ENCODE measurements at places on chromosomes 5 and 9.

- DNase-seq, result no peak
These were observed 11.5 kb downstream of the GABRA6 start for GRCh38 chr5:161697001-161697400.

DNA sequence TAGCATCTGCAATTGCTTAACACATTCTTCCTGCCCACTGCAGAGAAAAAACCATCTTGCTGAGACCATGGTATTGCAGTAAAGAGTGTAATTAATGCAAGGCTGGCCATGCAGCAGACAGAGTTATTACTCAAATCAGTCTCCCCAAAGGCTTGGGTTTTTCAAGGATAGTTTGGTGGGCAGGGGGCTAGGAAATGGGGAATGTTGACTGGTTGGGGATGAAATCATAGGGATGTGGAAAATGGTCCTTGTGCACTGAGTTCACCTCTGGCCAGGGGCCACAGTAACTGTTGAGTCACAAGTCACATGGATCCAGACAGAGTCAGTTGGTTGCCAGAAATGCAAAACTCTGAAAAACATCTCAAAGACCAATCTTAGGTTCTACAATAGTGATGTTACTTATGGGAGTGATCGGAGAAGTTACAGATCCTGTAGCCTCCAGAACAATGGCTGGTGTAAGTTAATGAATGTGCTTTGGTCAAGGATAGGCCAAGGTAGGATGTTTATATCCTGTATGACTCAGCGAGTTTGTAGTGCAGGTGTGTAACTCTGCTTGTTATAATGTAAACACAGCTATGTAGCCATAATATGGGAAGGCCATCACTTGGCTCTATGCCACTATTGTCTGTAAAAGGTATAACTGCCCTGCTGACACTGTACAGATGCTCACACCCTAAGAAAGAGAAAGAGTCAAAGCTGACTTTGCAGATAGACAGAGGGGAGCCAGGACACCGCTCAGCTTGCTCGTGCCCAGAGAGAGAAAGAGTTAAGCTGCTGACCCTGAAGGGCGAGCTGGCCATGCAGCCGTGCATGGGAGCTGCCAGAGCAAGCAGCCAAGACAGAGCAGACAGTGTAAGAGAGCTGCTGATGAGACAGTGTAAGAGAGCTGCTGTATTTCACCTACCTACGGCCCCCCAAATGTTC lies 27.2 kb downstream of the C9orf152 start:
- DNase-seq, result no peak

- no peak for DNase-seq
These were observed 158.7 kb upstream of the TUT7 start for GRCh38 chr9:86512929-86513328.

GRCh38 chr5:177142778-177143177 lies 9.2 kb downstream of the NSD1 start:
- DNase-seq, result no peak

DNA sequence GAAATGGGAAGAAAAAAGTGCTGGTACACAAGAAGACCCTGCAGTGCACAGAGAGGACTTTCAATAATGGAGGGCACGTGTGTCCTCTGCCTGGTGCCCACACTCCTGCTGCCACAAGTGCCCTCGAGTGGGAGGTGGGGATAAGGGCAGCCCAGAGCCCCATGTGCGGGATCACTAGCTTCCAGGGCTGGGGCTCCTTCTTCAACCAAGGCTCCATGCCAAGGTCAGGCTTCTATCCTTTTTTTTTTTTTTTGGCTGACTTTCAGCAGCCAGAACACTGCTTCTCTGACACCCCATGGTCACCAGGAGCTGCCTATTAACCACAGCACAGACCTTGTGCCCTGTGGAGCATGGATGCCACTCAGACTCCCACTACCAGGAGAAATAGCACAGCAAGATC lies 7.5 kb downstream of the ACSL6 start:
- no peak for DNase-seq

DNA sequence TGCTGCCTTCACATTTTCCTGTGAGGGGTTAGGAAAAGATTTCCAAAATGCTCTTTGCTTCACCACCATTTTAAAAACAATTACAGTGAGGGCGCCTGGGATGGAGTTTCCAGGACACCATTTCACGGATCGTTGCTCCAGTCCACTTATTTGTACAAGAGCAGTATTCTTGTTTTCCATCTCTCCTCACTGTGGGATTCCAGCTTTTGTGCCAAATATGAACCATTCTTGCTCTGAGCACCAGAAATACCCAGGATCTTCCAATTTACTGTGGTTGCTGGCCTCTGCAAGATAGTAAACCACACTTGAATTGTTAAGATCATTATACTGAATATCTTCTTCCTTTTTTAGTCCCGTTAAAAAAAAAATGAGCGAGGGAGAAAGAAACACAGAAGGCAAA lies 899.5 kb downstream of the TLE1 start:
- no peak for DNase-seq

- no peak for DNase-seq
These were observed 3.0 kb upstream of the TUSC1 start for GRCh38 chr9:25681266-25681665.

DNA sequence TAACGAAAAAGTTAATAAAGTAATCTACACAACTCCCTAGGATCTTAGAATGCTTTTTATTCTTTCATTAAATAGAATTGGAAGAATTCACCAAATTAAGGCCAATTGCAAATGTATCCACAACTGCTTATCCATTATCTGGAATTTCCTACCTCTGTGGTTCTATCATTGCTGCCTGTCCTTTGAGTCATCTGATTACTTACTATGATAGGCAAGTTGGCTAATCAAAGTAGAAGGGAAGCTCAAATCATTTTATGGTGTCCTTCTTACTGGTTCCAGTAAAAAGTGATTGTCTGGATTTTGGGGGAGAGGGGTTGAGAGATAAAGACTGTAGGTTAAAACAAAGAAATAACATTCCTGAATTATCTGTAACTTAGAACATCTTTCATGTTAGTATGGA lies 161.4 kb upstream of the GNA14 start:
- no peak for DNase-seq

- no peak for DNase-seq
These were observed 19.2 kb upstream of the FGFR4 start for GRCh38 chr5:177067503-177067902.

GRCh38 chr9:123115146-123115913 lies 81.9 kb downstream of the GPR21 start:
- DNase-seq, result no peak

- no peak for DNase-seq
These were observed 53.2 kb downstream of the MEF2C start for GRCh38 chr5:88829775-88830174.

DNA sequence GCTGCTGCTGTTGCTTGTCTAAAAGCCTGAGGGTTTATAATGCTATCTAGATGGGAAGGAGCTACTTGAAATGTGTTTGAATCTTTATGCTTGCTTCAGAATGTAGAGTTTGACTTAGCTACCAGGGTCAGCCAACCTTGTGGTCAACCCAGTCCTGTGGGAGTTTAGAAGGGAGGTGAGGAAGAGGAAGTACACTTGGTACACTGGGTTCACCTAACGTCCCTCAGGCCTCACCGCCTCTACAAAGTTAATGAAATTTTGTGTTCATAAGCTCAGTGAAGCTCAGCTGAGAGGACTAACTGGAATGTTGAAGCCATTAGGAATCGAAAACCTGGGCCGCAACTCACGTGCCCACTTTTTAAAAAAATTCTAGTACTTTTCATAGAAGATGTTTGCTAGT lies 10.7 kb downstream of the IQGAP2 start:
- DNase-seq, result no peak

GRCh38 chr9:79975621-79976256 lies 404.0 kb downstream of the TLE4 start:
- DNase-seq, result no peak
